AG20443 (cell line): ENCODE measurements at places on chromosomes 13 and 19.

DNA sequence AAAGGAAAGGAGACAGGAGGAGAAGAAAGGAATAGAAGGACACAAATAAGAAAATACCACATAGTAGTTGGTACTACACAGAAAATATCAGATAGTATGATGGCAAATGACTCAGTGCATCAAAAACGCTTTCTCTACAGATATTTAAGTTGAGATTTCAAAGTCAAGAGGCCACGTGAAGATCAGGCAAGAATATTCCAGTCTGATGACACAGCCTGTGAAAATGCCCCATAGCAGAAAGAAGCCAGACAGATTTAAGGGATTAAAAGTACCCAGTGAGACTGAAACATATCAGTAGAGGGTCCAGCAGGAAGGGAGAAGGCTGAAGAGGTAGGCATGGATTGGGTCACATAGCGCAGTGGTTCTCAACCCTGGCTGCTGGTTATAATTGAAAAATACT, 113.7 kb downstream of the VWA8 start:
- DNase-seq: no peak

- no peak for DNase-seq
These were observed 16.0 kb downstream of the GNA15 start for GRCh38 chr19:3151563-3152418.

- DNase-seq: peak; percentile 92
These were observed 16.1 kb upstream of the MADCAM1 start for GRCh38 chr19:480016-480855.

DNA sequence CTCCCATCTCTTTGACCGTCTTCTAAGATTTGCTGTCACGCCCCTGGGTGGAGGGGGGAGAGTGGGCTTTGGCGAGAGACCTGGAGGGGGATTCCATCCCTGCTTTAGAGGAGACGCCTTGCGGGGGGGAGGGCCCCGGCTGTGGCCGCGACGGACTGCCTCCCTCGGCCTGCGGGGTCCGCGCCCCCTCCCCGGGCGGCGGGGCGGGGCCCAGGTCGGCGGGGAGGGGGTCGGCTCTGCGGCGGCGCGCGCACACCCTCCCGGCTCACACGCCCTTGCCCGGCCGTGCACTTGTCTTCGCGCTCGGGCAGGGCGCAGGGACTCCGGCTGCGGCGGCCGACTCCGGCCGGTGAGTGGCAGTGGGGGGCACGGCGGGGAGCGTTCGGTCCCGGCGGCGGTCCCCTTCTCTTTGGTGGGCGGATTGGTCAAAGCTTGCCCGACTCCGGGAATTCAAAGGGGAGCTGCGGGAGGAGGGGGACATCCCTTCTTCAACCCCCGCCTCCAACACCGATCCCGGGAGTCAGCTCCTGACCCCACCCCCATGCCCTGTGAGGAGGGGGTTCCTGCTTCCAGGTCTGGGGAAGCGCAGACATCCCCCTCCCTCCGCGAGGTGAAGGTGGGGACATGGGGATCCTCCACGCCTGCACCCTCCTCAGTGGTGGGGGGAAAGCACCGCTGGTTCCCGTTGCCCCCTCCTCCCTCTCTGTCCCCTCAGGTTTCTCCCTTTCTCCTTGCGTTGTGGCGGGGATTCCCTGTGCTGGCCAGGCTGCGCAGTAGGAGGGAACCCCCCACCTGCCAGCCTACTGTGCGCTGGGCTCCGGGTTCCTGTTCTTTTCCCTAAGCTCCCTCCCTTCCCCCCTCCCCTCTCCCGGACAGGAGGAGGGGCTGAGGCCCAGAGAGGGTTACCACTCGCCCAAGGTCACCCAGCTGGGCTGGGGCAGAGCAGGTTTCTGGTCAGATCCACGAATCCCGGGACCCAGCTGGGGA, 14.6 kb upstream of the KCNN1 start:
- DNase-seq: no peak

DNA sequence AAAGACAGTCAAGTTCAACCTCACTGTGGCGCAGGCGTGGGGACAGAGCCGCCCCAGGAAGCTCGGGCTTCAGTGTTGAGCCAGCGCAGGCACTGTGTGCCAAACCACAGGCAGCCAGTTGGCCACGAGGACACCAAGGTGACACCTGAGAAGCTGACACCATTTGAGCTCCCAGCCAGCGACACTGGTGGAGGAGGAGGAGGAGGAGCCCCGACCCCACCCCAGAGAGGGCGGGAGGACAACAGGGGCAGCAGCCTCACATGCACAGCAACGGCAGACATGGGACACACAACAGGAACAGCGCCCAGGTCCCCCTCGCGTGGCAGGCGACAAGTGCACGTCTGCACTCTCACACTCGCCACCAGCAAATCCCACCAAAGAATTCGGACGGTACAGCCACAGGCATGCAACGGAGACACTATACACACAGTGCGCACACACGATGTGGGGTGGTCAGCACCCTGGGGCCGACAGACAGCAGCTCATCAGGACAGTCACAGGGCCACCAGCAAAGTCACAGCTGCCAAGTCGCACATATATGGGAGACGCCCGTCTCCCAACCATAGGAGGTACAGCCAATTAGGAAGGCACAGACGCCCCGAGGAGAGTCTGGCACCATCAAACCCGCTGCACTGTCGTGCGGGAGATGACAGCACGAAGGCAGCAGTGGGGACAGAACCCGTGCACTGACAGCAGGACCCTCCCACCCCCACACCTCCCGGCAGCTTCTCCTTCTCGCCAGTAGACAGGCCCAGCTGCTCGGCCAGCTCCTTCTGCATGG, 3.4 kb downstream of the EIF3G start:
- DNase-seq: no peak

GRCh38 chr19:6750062-6750461, 10.6 kb downstream of the TRIP10 start:
- no peak for DNase-seq

GRCh38 chr19:33691736-33692135, 70.0 kb downstream of the CHST8 start:
- no peak for DNase-seq

GRCh38 chr13:111093634-111094033, 21.5 kb upstream of the ARHGEF7 start:
- no peak for DNase-seq

GRCh38 chr13:94946039-94946438, 233.7 kb upstream of the SOX21 start:
- DNase-seq: no peak

GRCh38 chr13:41641429-41641828, 184.1 kb downstream of the RGCC start:
- no peak for DNase-seq

DNA sequence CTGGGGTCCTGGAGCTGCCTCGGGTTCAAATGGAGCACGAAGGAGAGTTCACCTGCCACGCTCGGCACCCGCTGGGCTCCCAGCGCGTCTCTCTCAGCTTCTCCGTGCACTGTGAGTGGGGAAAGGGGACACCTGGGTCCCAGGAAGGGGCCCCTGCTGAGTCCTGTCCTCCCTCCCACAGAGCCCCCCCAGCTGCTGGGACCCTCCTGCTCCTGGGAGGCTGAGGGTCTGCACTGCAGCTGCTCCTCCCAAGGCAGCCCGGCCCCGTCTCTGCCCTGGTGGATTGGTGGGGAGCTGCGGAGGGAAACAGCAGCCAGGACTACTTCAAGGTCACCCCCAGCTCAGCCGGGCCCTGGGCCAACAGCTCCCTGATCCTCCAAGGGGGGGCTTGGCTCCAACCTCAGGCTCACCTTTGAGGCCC, 11.0 kb upstream of the SIGLEC11 start:
- DNase-seq: no peak

DNA sequence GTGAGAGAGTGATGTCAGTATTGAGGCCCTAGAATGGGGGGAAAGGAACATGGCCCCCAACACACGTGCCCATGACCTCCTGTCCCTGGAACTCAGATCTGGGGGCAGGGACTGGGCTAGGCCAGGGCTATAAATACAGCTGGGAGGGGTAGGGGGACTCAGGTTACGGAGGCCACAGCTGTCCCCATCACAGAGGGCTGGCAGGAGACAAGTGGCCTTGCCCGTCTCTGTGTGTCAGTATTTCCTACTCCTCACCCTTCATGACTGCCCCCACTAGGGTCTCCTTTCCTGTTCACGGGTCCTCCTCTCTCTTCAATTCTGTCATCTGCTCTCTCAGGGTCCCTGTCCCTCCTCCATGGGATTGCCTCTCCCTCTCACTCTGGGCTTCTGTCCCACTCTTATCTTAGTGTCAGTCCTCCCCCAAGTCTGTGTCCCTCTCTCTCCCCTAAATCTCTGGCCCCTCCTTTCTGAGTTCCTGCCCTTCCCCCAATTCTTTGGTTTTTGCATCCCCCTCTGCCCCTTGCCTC, 687 bp upstream of the HRC start:
- DNase-seq: no peak

GRCh38 chr19:40232479-40232878, 6.0 kb upstream of the CCNP start:
- DNase-seq: peak; percentile 48

DNA sequence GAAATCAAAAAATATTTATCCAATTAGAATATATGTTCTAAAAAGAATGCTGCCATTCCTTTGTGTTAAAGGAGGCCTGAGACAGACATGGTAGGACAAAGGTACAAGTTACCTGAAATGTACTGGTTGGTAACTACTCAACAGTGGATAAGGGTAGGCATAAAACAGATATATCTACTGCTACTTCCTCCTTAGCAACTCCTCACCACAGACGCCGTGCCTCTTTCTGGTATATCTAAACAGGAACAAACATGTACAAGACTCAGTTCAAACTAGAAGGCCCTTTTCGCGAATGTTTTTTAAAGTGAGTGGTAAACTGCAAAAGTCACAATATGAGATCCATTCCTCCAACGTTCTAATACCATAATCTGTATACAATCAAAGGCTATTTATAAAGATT, 86.9 kb downstream of the TBC1D4 start:
- DNase-seq: no peak

- DNase-seq: no peak
These were observed 4.2 kb upstream of the DAPK3 start for GRCh38 chr19:3975144-3975543.

DNA sequence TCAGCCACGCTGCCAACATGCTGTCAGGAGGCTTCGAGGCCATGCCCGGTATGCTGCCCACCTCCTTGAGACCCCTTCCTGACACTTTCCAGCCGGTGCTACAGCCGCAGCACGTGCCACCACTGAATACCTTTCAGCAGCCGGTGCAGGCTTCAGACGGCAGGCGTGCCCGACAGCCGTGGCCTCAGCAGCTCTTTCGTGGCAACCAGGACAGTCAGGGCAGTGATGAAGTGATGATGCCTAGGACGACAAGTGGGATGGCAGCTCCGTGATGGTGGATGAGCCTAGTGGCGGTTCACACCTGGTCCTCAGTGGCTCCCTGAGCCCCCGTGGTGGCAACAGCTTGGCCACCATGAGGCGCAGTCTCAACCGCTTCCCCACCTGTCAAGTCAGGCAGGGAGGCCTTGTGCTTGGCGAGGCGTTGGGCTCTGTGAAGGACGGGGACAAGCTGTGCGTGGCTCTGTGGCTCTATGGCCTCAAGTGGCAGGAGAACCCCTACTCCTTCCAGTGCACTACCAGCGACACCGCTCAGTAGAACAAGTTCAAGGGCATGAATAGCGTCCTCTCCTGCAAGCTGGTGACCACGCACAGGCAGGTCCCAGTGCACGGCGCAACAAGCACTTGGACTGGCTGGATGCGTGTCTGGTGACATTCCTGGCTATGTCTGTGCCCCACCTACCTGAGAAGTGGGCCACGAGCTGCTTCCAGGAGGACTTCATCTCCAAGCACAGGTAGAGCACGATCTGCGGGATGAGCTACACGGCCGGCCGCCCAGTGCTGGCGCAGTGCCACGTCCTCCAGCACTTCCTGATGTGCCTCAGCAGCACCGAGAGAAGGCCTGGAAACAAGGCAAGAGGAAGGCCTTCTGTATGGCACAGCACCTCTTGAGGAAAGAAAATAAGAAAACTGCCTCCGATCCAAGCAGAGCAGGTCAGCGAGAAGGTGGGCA, 18.2 kb upstream of the ZNF14 start:
- DNase-seq: no peak
